ENCODE measurements at places on chromosomes 2 and 18. TPM values are rescaled to one million over a fixed set of nuclear protein-coding genes. Genes with fewer than 3 reads are reported as not detected.
A peak's percentile ranks its signal among the peaks of the same experiment; 100 is the strongest.

GRCh38 chr2:112142525-112143078, 4.4 kb downstream of the FBLN7 start:
- DNase-seq: no peak

DNA sequence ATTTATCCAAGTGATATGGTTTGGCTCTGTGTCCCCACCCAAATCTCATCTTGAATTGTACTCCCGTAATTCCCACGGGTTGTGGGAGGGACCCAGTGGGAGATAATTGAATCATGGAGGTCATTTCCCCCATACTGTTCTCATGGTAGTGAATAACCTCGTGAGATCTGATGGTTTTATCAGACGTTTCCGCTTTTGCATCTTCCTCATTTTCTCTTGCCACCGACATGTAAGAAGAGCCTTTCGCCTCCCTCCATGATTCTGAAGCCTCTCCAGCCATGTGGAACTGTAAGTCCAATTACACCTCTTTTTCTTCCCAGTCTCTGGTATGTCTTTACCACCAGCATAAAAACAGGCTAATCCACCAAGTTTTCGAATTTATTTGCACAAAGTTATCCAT, 20.3 kb upstream of the CHST10 start:
- DNase-seq: no peak

DNA sequence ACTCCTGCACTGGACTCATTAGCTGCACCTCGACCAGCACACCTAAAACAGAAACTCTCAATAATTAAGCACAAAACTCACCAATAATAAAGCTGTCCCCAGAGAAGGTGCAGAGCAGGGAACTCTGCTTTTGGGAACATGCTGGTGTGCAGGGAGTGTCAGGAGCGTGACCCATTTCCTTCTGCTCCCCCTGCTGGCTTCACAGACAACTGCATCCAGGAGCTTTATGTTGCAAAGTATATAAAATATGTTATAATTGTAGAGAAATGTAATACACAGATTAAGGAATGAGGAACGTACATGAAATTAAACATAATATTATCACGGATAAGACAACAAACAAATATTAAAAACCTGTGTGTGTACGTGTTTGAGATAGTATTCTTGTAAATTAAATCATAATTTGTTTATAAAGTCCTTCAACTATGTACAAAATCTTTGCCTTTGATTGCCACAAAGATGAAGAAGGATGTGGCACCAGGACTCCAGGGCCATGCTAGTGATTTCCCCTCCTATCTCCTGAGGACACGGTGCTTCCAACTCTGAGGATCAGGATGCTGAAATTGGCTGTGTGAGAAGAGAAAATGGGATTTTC, 68.6 kb upstream of the MAL start:
- peak; percentile 57 for DNase-seq

DNA sequence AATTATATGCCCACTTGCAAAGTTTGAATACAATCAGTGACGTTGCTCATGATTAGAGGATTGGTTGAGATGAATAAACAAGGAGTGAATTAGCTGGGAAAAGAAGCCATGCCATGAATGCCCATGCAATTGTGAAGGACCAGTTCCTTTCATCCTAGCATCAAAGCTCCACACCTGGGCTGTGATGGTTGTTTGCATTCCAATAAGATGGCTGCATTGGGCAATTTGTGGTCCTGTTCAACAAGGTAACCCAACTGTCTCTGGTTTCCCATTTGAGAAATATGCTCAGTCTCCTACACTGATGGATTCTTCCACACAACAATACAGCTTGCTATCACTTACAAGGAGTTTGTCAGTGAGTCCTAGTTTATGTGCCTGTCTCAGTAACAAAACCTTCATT, 550.2 kb downstream of the STK39 start:
- DNase-seq: no peak

DNA sequence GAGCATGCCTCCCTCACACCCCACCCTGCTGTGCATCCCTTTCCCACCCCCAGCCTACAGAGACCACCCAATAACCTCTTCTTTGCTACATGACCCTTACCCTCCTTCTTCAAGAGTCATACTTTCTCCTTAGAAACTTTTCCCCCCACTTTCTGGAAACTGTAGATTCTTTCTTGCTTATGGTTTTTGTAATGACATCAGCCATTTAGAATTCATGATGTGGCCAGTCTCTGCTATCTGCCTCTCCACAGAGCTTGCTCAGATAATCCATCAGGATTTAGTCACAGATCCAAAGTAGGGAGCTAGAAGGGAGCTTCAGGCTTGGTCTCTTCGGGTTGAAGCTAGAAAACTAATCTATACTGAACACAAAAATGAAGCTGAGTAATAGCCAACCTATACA, 36.5 kb downstream of the GALM start:
- DNase-seq: no peak

DNA sequence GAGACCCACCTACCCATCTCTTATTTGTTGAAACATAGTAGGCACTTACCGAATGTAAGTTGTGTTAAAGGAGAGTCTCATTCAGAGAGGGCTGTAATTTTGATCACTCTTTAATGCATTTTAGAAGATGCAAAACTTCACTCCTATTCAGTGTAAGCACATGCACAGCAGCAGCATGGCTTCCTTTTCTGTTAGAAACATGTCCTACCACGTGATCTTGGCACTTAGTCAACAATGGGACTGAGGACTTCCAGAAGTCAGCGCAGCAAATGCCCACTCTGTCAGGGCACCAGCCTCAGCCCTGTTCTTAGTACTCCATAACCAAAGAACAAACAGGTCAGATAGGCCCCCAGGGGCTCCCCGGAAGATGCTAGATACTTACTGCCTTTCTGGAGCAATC, 456.5 kb downstream of the METTL4 start:
- no peak for DNase-seq

GRCh38 chr18:46338766-46339165, 234.6 kb downstream of the HAUS1 start:
- peak; percentile 38 for DNase-seq

- no peak for DNase-seq
Observed at GRCh38 chr18:3346487-3346886, 84.6 kb downstream of the MYL12B start.

DNA sequence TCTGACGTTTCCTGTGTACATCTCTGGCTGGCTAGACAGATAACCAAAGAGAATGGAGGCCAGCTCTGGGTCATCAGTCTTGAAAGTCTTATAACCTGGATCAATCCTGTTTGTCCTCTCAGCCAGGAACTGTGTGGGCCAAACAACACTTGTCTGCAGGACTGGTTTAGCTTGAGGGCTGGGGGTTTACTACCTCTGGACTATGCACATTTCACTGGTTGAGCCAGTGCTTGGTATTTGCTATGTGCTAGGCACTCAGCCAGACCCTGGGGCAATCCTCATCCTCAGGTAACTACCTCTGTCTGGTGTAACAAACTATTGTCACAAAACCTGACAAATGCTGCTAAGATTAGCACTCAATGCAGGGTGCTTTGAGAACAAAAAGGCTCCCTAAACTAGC, 169.7 kb downstream of the HAUS1 start:
- DNase-seq: no peak

DNA sequence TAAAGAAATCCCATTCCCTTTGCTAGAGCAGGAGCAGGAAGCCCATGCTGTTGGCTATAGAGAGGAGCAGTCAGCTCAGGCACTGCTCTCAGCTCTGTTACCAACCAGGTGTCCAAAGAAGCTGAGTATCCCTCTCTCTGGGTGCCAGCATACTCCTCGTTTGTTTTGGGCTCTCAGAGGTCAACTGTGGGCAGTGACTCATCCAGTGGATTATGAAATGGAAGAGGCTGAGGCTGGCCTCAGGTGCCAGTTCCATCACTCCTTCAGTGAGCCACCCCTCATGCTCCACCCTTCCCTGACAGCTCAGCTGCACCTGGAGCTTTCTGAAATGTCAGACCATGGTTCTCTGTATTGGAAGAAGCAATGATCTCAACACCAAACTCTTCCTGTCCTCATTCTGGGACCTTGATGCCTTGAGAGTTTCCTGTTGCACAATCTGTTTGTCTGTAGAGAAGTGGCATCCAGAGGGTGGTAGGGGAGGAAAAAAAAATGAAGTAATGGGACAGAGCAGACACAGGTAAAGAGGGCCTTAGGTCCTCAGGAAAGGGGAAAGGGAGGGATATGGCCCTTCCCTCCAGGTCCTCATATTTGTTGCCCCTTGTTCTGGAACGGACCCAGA, 31.2 kb upstream of the EN1 start:
- no peak for DNase-seq

- no peak for DNase-seq
Observed at GRCh38 chr2:219358170-219359075, 25.9 kb upstream of the RESP18 start.

GRCh38 chr2:31228717-31229116, 5.2 kb upstream of the EHD3 start:
- no peak for DNase-seq

- DNase-seq: no peak
Observed at GRCh38 chr18:10454681-10455557, 484 bp downstream of the APCDD1 start.

DNA sequence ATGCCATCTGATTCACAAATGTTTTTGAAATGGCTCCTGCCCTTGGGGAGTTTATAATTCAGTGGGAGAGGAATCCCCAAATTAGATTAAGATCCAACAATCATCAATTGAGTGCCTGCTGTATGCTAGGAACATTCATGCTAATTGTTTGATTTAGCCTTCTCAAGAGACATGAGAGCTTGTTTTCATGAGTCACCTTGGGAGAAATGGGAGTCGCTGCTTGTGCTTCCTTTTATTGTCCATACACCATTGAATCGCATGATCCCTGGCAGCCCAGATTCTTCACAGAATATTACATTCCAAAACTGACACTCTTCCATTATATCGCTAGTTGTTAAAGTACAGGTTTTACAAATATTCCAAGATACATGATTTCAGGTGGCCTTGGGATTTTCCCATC, 106.0 kb upstream of the MAP3K20 start:
- no peak for DNase-seq

SCN2A gene
- total RNA-seq: 0.10 TPM

RESP18 gene
- not detected for total RNA-seq

CHRNG gene
- not detected for total RNA-seq

CYP27C1 gene
- total RNA-seq: not detected

GKN1 gene
- not detected for total RNA-seq

HOXD8 gene
- not detected for total RNA-seq

FMNL2 gene
- total RNA-seq: 0.78 TPM

Data from natural killer cell (primary cell).